ENCODE measurements at places on chromosomes 1 and 21.

GRCh38 chr1:82000221-82000620 is 199.5 kb downstream of the ADGRL2 start:
- DNase-seq = no peak

DNA sequence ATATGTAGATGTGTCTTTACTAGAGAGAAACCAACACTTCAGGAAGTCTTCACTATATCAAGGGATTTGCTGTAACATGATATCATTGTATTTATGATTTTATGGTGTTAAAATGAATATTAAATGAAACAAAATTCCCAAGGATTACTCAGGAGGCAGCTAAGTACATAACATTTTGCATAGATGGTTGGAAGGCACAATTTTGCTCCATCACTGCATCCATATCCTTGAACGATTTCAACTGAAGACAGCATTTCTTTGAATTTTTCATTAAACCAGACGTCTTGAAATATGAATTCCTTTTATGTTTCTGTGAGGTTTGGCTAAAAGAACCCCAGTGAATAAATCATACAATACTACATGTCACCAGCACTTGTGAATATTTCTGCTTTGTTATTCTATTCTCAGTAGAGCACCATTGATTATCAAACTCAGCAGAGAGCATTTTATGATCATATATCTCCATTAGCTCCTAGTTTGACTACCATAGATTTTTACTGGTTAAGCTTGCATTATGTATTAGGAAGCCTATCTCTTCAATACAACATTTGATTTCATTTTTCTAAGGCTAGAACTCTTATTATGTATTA is 37.3 kb downstream of the SPATA17 start:
- no peak for DNase-seq

GRCh38 chr1:13535227-13535626 is 21.4 kb upstream of the LRRC38 start:
- DNase-seq = no peak

DNA sequence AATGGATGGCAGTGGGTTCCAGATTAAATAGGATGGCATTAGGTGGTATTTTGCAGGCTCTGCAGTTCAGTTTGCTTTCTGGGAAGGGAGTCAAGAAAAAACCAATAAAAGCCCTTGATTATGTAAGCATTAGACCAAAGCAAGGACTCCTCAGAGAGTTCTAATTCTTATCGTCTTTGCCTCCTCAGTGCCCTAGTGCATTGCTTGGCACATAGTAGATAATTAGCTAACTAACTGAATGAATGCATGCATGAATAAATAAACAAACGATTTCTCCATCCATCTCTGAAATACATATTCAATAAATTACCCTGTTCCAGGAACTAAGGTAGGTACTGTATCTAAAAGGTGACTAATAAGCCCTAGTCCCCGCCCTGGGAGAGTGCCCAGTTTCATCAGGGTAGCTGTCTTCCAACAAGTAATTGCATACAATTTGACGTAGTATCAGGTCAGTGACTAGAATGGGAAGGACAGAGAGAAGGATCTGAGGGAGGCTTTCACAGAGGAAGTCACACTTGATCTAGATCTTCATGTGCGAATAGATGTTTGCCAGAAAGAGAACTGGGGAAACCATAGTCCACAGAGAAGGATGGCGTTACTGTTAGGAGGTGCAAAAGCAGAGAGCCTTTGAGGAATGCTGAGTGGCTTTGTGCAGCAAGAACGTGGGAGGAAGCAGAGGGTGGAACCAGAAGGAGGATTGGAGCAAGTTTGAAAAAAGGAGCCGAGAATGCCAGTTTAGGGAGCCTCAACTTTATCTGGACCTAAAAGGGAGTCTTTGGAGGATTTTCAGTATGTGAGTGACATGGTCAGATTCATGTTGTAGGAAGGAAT is 111.4 kb downstream of the TBX19 start:
- no peak for DNase-seq

- DNase-seq = no peak
Observed at GRCh38 chr1:156493742-156494141, 6.8 kb downstream of the MEF2D start.

DNA sequence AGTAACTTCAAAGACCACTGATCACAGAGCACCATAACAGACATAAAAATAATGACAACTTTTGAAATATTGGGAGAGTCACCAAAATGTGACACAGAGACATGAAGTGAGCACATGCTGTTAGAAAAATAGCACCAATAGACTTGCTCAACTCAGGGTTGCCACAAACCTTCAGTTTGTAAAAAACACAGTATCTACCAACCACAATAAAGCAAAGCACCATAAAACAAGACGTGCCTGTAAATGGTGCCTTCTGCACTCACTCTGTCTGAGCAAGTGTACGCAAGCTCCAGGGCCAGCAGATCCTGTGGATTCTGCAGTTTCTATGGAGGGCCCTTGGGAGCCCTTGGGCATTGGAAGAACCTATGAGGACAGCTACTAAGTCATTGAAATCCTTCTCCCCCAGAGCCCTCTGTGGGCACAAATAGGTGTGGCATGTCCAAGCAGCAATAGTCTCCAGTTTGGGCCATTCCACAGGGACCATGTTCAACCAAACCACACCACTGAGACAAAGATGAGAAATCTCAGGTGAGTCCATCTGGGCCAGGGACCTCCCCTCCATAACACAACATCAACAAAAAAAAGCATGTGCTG is 116.9 kb upstream of the RAB4A start:
- no peak for DNase-seq

- DNase-seq = no peak
Observed at GRCh38 chr21:28893687-28894086, 99.0 kb downstream of the LTN1 start.

DNA sequence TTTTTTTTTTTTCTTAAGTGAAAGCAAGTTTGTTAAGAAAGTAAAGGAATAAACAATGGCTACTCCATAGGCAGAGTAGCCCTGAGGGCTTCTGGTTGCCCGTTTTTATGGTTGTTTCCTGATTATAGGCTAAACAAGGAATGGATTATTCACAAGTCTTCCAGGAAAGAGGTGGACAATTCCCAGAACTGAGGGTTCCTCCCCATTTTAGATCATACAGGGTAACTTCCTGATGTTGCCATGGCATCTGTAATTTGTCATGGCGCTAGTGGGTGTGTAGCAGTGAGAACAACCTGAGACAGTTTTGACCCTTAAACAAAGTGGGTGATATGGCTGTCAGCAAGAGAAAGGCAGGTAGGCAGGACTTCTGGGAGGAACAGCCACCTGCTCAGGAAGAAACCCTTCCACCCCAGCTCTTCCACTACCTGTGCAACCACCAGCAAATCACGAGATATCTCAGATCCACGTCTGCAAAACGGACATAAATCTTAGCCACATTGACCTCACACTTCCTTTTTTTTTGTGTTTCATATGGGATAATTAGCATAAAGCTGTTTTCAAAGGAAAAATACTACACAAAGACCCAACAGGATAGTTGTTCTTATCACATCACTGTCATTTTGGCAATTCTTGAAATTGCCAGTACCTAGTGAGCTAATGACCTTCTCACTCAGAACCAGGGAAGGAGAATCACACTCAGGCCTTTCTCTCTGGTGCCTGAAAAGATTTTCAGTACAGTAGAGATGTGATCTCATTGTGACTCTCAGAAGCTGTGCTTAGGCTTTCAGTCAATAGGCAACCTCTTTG is 34.8 kb upstream of the DUSP10 start:
- no peak for DNase-seq

DNA sequence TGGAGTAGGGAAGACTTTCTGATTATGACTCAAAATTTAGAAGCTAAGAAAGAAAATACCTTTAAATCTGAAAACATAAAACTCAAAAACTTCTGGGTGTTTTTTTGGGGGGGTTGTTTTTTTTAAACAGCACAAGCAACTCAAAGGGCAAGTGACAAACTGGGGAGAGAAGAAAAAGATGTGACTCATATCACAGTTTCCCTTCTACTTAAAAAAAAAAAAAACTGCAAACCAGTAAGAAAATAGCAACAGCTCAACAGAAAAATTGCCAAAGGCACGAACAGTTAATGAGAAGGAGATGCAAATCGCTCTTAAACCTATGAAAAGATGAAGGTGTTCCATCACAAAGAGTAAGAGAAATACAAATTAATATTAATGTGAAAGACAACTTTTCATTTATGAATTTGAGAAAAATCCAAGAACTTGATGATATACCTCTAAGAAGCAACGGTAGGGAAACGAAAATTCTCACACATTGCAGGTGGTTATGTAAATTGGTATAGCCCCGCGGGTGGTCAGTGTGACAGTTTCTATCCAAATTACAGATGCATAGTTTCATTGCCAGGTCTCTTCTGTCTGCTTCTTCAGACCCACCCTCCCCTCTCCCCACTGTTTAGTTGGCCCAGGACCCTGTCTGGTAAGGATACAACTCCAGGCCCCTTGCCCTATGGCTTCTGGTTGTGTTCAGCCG is 9.0 kb downstream of the IFNAR2 start:
- DNase-seq = no peak
